ENCODE measurements at places on chromosomes 3 and 15.

GRCh38 chr15:64478863-64479262 lies 18.5 kb downstream of the ZNF609 start:
- H3K4me3 ChIP-seq, result no peak overlapping the region
- H3K4me1 ChIP-seq, result no peaks in the 10 kb centered on the region
- no peaks in the 10 kb centered on the region for H3K36me3 ChIP-seq
- H3K27me3 ChIP-seq, result no peaks in the 10 kb centered on the region

DNA sequence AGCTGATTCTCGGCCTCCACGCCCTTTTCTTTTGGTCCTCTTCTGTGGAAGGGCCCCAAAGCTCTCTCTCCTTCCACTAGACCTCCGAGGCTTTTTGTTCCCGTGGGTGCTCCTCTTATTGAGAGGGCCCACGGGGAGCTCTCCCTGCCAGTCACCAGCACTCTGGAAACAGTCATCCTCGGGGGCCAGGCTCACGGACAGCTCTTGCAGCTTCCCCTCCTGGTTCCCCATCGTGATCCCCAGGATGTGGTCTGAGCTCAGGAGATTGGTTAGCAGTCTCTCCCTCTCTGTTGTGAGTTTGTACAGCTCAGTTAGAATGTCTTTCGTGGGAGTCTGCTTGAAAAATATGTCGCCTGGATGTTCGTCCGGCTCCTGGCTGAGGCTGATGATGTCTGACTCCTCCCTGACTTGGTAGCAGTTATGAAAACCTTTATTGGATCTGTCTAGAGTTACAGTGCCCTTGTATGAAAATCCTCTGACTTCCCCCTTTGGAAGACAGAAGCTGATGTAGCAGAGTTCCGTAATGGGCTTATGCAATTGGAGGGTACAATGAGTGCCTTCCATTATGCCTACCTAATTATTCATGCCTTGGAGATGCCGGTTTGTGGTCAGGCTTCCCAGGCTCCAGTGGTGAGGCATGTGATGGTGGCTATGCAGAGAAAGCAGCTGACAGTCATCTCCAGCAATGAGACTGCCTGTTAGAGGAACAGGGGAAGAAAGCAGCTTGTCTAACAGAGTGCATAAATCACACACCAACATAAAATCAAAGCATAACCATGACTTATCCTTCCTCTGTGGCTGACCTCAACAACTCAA lies 40.0 kb downstream of the FMN1 start:
- peaks cover 3% of the 10 kb centered on the region for H3K4me1 ChIP-seq
- H3K36me3 ChIP-seq, result no peaks in the 10 kb centered on the region
- H3K27me3 ChIP-seq, result no peaks in the 10 kb centered on the region
- no peak overlapping the region for H3K4me3 ChIP-seq

- H3K27me3 ChIP-seq, result no peaks in the 10 kb centered on the region
- no peaks in the 10 kb centered on the region for H3K4me1 ChIP-seq
- no peaks in the 10 kb centered on the region for H3K36me3 ChIP-seq
These were observed 28.4 kb upstream of the TCF12 start for GRCh38 chr15:56890038-56890437.

DNA sequence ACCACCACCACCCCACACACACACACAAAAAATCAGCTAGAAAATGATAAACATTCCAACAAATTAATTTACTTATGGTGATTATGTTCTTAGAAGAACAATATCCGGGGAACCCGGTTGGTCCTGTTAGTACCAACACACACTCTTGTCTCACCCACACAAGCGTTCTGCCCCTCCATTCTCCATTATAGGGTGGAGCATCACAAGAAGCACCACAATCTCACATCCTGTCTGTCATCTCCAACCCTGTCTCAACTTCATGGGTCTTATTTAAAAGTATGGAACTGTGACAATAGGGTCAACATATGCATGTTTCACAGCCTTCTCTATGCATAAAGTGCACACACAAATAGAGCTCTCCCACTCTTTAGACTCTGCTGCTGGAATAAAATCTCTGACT lies 5.6 kb downstream of the GSK3B start:
- H3K4me3 ChIP-seq, result no peak overlapping the region
- no peak overlapping the region for H3K27ac ChIP-seq
- DNase-seq, result no peak
- no peaks in the 10 kb centered on the region for H3K36me3 ChIP-seq

DNA sequence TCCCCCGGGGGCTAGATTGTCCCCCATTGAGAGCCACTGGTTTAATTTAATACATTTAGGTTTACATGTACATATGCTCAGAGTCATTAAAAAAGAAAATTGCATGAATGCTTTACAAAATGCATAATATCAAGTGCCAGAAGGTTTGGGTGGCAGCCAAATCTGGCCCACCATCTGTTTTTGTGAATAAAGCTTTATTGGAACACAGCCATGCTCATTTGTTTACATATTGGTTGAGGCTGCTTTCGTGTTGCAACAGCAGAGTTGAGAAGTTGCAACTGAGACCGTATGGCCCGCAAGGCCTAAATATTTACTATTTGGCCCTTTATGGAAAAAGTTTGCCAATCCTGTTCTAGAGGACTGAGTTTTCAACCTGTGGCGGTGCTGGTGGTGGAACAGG lies 32.1 kb upstream of the RGMA start:
- no peak overlapping the region for H3K4me3 ChIP-seq
- H3K27ac ChIP-seq, result no peak overlapping the region
- H3K4me1 ChIP-seq, result no peaks in the 10 kb centered on the region
- DNase-seq, result no peak

GRCh38 chr3:149717391-149718056 lies 34.8 kb downstream of the COMMD2 start:
- DNase-seq, result peak; percentile 61
- no peaks in the 10 kb centered on the region for H3K27me3 ChIP-seq
- no peak overlapping the region for H3K27ac ChIP-seq
- no peak overlapping the region for H3K4me3 ChIP-seq
- no peaks in the 10 kb centered on the region for H3K36me3 ChIP-seq
- no peaks in the 10 kb centered on the region for H3K4me1 ChIP-seq

- H3K4me3 ChIP-seq, result no peak overlapping the region
- H3K27ac ChIP-seq, result no peak overlapping the region
- no peaks in the 10 kb centered on the region for H3K4me1 ChIP-seq
These were observed 876.7 kb downstream of the NAALADL2 start for GRCh38 chr3:175735866-175736265.

Data from Caco-2 (cell line).